ENCODE measurements at places on chromosomes 11 and 22.

- DNase-seq: no peak
Observed at GRCh38 chr11:71543866-71544265, 4.4 kb upstream of the KRTAP5-9 start.

- DNase-seq: no peak
Observed at GRCh38 chr22:28019881-28020861, 101.1 kb upstream of the PITPNB start.

- DNase-seq: no peak
Observed at GRCh38 chr22:49116021-49116420, 711.7 kb downstream of the BRD1 start.

- no peak for DNase-seq
Observed at GRCh38 chr11:122923302-122923701, 40.7 kb downstream of the JHY start.

GRCh38 chr11:34284811-34285481, 72.9 kb downstream of the ABTB2 start:
- DNase-seq: no peak

- no peak for DNase-seq
Observed at GRCh38 chr22:31497148-31497938, 1.0 kb downstream of the SFI1 start.

GRCh38 chr22:47367107-47367690, 604.7 kb downstream of the TBC1D22A start:
- DNase-seq: no peak

- no peak for DNase-seq
Observed at GRCh38 chr11:35802221-35802620, 139.6 kb downstream of the TRIM44 start.

- no peak for DNase-seq
Observed at GRCh38 chr11:79922641-79923040, 481.8 kb upstream of the TENM4 start.

DNA sequence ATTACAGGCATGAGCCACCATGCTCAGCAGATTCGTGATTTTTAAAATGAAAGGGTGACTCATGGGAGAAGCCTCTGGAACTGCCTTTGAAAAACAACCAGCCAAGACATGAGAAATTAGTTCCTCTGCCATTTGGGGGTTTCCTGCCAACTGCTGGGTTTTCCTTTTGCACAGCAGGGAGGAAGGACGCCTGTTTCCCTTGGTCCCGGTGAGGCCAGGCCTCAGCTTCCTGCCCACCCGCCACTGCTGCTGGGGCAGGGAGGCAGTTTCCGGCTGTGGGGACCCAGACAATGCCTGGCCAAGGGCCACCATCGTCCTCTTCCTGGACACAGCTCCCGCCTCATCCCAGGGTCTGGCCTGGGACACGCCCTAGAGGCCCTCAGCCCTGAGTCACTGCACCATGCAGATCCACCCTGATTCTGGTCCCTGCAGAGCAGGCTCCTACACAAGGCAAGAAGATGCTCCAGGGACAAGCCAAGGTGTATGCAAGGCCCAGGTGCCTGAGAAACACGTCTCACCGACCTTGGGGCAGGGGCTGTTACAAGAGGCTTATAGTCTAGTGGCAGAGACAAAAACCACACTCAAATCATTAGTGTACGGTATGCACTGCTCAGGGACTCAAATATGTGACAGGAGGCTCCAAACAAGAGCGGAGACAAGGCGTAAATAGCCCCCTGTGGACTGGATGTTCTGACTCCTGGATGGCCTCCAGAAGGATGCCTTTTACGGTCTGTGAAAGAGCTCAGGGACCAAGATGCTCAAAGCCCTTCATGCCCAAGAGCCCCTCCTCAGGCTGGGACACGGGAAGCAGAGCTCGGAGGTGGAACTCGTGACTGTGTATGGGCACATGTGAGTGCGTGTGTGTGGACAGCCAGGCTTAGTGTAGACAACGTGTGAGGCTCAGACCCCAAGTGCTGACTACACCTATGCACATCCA, 10.0 kb downstream of the PPM1F start:
- no peak for DNase-seq

- no peak for DNase-seq
Observed at GRCh38 chr11:118629761-118630661, 22.6 kb downstream of the PHLDB1 start.

DNA sequence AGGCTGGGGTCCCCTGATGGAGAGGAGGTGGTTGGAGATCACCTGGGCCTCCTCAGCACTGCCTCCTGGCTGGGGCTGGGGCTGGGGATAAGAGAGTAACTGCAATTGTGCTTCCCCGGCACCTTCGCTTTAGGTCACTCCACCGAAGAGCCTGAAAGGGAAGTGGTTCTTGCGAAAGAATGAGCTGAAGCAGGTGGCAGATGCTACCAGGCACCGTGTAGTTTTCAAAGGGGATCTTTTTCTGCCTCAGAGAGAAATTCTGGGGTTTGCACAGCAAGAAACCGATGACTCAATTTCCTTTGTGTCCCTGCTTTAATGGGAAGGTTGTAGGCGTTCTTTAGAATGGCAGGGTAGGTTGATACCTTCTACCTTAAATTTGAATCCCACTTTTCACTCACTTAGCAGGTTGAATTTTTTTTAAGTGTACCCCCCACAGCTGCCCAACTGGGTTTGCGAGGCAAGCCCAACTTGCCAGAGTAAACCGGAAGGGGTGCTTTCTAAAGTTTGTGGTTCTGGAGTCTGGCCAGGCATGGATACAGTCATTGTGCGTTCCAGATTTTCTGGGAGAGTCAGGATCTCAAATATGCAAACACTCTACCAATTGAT, 5.3 kb downstream of the CD44 start:
- DNase-seq: no peak

GRCh38 chr11:102451681-102452460, 694 bp downstream of the TMEM123 start:
- peak; percentile 91 for DNase-seq

- no peak for DNase-seq
Observed at GRCh38 chr22:39395936-39396796, 3.4 kb upstream of the TAB1 start.

DNA sequence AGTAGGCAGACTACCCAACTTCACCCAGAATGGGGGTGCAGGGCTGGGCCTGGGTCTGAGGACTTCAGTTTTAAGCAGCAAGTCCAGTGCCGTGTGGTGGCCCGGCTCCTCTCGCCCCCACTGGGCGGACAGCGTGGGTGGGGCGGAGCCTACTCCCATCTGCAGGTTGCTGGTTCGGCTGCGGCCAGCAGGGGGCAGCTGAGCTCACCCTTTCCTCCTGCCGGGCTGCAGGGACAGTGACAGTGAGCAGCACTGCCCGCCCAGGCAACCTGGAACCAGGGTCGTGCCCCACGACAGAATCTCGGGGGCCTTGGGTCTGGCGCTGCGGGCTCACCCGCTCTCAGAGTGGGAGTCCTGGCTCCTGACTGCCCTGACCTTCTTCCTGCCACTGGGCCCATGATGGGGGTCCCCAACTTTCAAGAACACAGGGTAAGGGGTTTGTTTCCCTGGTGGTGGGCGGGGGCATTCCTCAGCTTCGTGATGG, 6.2 kb upstream of the NEAT1 start:
- DNase-seq: peak; percentile 55

- peak; percentile 53 for DNase-seq
Observed at GRCh38 chr11:34132261-34132965, 27.0 kb downstream of the NAT10 start.

- no peak for DNase-seq
Observed at GRCh38 chr11:4495487-4495886, 13.0 kb downstream of the OR52K1 start.

DNA sequence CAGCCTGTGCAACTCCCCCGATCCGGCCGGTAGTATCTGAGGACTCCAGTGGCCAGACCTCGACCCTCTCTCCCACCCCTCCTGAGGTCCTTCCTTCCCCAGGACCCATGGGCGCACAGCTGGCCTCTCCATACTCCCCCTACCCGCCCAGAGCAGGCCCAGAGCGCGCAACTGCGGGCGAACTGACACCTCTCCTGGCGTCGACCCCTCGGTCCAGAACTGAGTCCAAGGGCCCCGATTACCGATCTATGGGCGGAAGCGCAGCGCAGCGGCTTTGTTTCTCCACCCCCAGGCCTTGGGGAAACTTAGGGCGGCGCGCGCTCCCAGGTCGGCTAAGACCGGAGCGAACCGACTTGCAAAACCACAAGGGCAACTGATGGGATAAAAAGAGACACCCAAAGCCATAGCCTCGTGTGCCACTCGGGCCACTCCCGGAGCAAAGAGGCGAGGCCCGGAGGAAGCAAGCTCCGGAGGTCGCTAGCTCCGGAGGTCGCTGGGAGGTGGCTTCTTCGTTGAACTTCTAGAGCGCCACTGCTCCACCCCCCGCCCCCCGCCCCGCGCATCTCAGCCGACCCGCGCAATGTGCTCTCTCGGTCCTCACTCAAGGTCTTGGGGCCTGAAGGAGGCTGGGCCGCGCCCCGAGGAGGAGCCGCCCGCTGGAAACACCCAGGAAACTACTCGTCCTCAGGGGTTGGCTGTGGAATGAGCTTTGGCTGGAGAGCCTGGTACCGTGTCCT, 9.8 kb upstream of the ALX4 start:
- DNase-seq: no peak

GRCh38 chr11:19895776-19896175, 183.1 kb downstream of the NAV2 start:
- no peak for DNase-seq

DNA sequence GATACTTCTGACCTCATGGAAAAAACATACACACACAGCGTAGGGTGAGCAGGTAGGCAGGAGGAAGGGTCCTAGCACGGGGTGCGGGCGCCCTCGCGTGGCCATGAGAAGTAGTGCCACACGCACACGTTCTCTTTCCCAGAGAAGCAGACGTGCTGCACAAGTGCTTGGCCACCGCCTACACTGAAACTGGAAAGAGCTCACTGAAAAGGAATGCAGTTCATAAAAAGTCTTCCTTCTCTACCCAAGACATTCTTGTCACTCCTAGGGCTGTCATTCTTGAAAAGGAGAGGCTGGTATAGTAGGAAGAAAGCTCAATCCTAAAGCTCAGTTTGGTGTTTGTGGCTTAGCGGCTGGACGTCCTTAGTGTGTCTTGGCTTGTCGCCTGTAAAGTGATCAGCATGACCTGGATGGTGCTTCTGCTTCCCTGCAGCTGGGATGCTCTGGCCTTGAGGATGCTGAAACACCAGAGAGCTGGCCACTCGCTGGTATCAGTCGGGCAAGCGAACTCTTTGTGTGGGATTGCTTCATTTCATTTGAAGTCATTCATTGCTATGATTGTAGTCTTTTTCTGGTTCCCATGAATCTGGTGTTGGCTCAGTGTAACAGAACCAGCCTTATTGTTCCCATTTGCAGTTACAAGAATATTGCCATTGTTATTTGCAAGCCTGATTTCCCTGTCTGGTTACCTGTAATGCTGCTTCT, 303.8 kb downstream of the NTM start:
- DNase-seq: peak; percentile 79

- DNase-seq: no peak
Observed at GRCh38 chr11:57421805-57422204, 5.1 kb downstream of the SLC43A3 start.

- DNase-seq: no peak
Observed at GRCh38 chr11:85766721-85767161, 44.2 kb downstream of the SYTL2 start.

GRCh38 chr11:512761-513595, 5.9 kb upstream of the RNH1 start:
- no peak for DNase-seq

DNA sequence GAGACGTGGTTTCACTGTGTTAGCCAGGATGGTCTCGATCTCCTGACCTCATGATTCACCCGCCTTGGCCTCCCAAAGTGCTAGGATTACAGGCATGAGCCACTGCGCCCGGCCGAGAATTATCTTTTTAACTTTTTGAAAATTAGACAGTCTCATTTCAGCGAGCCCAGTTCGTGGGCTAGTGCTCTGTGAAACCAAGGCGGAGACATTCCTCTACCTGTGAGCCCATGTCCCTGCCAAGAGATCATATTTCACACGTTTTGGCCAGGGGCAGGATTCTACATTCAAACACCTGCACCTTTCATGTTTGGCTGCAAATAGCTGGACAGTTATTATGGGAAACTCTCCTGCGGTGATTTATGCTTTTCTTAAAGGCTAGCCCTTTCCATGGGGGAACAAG, 60.3 kb downstream of the IRAG1 start:
- DNase-seq: no peak

GRCh38 chr11:125404157-125404810, 91.8 kb downstream of the FEZ1 start:
- no peak for DNase-seq

- no peak for DNase-seq
Observed at GRCh38 chr11:17428261-17428660, 39.8 kb upstream of the KCNJ11 start.

- no peak for DNase-seq
Observed at GRCh38 chr22:41974691-41975290, 5.5 kb downstream of the SEPTIN3 start.

DNA sequence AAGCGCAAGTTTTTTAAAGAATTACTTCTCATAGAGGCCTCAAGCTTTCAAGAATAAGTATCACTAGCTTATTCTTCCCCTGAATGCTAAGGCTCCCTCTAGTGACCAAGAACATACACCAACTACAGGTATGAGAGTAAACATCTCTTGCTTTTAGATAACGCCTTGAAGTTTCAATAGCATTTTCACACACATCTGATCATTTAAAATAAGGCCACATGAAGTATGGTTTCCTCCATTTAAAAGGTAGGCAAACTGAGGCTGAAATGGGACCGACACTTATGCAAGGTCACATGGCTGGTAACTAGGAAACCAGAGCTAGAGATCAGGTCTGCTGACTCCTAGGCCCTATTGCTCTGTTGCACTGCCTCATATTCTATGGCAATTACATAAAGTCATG, 66.5 kb downstream of the CCDC34 start:
- DNase-seq: peak; percentile 10

DNA sequence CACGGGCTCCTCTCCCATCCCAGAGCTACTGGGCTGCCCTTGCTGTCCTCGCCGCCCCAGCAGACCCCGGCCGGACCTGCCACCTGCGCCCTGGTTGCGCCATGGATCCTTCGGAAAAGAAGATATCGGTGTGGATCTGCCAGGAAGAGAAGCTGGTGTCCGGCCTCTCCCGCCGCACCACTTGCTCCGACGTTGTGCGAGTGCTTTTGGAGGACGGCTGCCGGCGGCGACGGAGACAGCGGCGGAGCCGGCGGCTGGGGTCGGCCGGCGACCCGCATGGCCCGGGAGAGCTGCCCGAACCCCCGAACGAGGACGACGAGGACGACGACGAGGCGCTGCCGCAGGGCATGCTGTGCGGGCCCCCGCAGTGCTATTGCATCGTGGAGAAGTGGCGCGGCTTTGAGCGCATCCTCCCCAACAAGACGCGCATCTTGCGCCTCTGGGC, 382 bp downstream of the RASSF10 start:
- no peak for DNase-seq

GRCh38 chr11:27388869-27389268, 25.9 kb upstream of the CCDC34 start:
- DNase-seq: no peak

DNA sequence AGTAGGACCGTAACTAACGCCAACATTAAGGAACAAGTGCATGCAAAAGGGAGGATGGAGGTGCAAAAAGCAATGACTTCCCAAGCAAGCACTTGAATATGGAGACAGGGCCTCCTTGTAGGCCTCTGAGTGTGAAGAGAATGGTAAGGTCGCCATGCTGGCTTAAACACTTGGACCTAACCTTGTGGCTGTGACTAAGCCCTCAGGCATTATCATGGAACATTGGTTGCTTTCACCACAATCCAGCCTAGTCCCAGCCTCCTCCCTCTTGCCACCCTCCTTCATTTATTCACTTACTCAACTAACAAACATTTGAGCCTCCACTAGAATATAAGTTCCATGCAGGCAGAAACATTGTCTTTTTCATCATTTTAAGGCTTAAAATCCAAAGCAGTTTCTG, 11.9 kb upstream of the SYTL2 start:
- no peak for DNase-seq

- DNase-seq: no peak
Observed at GRCh38 chr11:80702264-80702663, 1261.4 kb upstream of the TENM4 start.

GRCh38 chr11:10502770-10503169, 38.2 kb downstream of the RNF141 start:
- DNase-seq: no peak

Measured in NCI-H526 treated with DMSO at 0.1 percent for 48 hours (cell line).